CD4-positive, alpha-beta T cell treated with Interleukin-17A for 1 hour (primary cell): ENCODE measurements at places on chromosomes 7 and 10.

GRCh38 chr10:49679480-49679893, at the start of gene C10orf53:
Gene C10orf53 (plus strand): TSS chr10:49679651. CDS start chr10:49679698, 47 bp downstream.
- DNase-seq: no peak

GRCh38 chr7:123573341-123573740, 15.7 kb upstream of the NDUFA5 start:
- DNase-seq: no peak

- DNase-seq: no peak
These were observed 22.6 kb downstream of the ASAH2 start for GRCh38 chr10:50228672-50229071.

DNA sequence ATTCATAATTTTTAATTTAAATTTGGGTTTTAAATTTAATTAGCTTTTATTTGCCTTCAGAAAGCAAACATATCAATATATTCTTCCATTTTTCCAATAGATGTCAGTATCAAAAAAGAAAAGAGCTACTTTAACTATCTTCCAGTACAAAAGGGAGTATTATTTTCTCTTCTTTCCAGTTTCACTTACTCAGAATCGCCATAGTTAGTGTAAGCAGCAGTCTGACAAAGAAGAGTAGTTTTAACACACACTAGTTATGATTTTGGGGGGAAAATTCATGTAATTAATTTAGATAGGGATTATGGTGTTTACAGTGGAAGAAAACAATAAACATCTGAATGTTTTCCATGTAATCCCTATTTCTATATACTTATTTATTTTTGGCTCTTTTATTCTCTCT, 272.6 kb upstream of the DGKB start:
- no peak for DNase-seq

GRCh38 chr10:122710576-122710975, 10.9 kb upstream of the C10orf120 start:
- DNase-seq: no peak

GRCh38 chr10:72796538-72796937, 97.0 kb upstream of the OIT3 start:
- no peak for DNase-seq

GRCh38 chr7:52475001-52475582, 560.3 kb upstream of the POM121L12 start:
- DNase-seq: no peak
